ENCODE measurements at places on chromosomes 11 and 22.
A peak's percentile ranks its signal among the peaks of the same experiment; 100 is the strongest.

DNA sequence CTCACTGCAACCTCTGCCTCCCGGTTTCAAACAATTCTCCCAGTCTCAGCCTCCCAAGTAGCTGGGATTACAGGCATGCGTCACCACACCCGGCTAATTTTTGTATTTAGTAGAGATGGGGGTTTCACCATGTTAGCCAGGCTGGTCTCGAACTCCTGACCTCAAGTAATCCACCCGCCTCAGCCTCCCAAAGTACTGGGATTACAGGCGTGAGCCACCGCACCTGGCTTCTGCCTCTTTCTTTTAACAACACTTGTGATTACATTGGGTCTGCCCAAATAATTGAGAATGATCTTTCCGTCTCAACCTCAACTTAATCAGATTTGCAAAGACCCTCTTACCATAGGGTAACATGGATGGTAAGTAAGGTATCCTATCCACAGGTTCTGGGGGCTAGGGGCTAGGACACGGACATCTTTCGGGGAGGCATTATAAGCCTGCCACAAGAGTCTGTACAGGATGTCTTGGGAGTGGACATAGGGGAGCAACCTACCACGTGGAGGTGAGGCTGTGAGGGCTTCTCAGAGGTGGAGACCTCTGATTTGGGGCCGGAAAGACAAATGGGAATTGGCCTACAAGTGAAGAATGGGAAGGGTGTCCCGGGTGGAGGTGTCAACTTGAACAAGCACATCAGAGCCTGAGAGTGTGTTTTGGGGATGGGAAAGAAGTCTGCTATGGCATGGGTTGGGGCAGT lies 2.7 kb upstream of the CBX6 start:
- peak; percentile 59 for DNase-seq

- no peak for DNase-seq
Measured at GRCh38 chr11:94417386-94417987, 16.3 kb upstream of the GPR83 start.

GRCh38 chr11:61507962-61508861 lies at the start of gene LRRC10B:
Gene LRRC10B (plus strand): TSS chr11:61508749. CDS start chr11:61508999, 250 bp downstream.
- no peak for DNase-seq

DNA sequence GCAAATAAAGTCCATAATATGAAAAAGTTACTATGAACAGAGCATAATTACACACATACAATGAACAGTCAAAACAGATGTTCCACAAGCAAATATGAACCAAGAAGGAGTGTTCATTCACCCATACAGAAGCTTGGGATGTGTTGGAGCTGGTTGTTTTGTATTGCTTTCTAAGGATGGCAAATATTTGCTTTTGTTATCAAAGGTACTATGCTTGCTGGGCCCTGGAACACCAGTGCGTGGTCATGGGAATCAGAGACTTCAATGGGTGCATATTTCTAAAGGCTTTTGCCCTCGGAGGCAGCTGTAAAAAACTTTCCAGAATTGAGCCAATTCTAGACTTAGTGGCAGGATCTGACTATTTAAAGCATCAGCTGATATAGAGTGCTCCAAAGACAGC lies 85.1 kb downstream of the BARX2 start:
- no peak for DNase-seq

- DNase-seq, result no peak
Measured at GRCh38 chr11:38131535-38131934, 1533.5 kb upstream of the RAG2 start.

GRCh38 chr22:48873191-48873520 lies 954.5 kb downstream of the BRD1 start:
- no peak for DNase-seq

DNA sequence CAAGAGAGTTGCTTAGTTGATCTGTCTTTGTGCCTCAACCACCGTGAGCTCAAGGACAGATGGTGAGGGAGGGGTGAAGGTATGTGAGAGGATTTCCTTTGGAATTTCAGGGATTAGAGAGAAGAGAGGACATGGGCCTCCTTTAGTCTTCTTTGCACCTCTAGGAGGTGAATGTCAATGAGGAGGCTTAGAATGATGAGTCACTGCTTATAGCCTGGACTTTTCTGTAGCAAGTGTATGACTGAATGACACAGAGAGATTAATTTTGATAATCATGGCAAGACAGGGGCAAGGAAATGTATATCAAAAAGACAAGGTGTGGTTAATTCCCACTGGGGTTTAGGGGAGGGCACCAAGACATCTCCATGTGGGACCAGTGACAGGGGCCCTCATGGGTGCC lies 947.3 kb upstream of the TENM4 start:
- DNase-seq, result no peak

GRCh38 chr11:121473064-121473777 lies 20.5 kb upstream of the SORL1-AS1 start:
- no peak for DNase-seq

GRCh38 chr11:12235947-12236743 lies 125.8 kb downstream of the MICAL2 start:
- DNase-seq, result no peak

- peak; percentile 97 for DNase-seq
Measured at GRCh38 chr11:73982990-73983740, 522 bp upstream of the UCP2 start.

- no peak for DNase-seq
Measured at GRCh38 chr22:27492566-27493201, 308.9 kb downstream of the MN1 start.

DNA sequence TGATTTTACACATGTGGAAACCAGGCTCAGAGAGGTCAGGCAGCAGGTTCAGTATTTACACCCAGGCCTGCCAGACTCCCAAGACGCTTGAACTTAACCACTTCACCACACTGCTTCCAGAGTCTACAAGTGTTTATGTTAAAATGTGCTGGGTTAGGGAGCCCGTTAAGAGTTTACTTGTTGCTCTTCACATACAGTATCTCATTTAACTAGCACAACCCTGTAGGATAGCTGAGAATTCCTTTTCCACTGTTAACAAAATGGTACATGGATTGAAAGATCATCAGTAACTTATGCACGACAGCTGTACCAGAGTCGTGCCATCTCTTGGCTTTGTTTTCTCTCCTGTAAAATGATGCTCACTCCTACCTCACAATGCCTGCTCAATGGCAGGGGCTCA lies 2.9 kb downstream of the SMCO4 start:
- no peak for DNase-seq

GRCh38 chr22:20206709-20207215 lies 55.9 kb upstream of the CCDC188 start:
- DNase-seq, result no peak

GRCh38 chr11:130215531-130216220 lies 56.1 kb downstream of the ST14 start:
- DNase-seq, result no peak

- DNase-seq, result no peak
Measured at GRCh38 chr11:124313849-124314248, at the start of gene OR8D1. Gene OR8D1 (minus strand): TSS chr11:124313949. CDS start chr11:124310766, 3,183 bp downstream.

DNA sequence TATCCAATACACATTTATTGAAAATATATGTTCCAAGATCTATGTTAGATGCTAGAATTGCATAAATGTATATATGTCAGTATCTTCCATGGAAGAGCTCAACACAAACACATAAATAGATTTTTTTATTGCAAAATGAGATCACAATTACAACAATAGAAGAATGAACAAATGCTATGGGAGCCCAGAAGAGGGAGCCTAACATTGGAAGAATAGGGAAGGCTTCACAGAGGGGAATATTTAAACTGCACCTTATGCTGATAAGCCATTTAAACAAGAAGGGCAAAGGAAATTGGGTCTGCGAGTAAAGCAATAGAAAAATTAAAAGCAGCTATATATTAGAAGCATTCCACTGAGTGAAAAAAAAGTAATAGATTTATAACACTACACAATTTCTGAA lies 96.1 kb upstream of the LRRC55 start:
- DNase-seq, result no peak

DNA sequence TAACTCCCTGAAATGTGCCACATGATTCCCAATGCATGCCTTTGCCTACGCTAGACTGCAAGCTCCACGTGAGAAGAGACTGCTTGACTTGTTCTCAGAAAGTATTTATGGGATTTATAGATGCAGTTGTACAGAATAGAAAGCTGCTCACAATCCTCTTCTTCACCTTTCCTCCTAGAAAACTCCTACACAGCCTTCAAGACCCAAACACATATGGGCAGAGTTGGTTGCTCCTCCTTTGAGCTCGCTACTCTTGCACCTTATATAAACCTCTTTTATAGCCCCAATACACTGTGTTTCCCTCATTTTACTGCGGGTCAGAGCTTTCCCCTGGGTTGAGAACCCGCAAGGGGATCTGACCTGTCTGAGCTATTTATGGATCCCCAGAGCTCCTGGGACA lies 16.4 kb downstream of the C1QTNF6 start:
- DNase-seq, result no peak

DNA sequence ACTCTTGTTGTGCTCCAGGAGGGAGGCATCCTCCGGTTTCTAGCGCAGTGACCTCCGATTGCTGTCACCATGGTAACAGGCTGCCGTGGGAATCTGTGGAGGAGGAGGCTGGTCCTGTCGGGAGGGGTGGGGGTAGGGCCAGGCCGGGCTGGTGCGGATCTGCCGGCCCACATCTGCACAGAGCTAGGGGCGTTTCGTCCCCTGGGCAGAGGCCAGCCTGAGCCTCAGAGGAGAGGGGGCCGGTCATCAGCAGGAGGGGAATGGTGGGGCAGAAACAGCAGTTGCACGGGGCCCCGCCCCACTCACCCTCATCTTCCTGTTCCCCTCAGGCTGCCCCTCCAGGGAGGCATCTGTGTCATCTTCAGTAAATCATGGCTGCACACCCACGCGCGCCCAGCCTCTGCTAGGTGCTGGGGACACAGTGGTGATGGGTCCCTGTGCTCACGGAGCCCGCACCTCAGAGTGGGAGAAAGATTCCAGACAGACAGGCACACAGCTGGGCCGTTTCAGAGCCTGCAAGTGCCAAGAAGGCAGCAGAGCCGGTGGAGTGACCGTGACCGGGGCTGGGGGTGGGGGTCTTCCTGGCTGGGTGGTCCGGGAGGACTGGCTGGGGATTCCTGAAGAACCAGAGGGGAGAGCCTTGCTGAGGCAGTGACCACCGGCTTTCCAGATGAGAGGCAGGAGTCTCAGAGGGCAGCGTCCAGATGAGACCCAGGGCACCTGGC lies 120.5 kb downstream of the CACNA1I start:
- no peak for DNase-seq

DNA sequence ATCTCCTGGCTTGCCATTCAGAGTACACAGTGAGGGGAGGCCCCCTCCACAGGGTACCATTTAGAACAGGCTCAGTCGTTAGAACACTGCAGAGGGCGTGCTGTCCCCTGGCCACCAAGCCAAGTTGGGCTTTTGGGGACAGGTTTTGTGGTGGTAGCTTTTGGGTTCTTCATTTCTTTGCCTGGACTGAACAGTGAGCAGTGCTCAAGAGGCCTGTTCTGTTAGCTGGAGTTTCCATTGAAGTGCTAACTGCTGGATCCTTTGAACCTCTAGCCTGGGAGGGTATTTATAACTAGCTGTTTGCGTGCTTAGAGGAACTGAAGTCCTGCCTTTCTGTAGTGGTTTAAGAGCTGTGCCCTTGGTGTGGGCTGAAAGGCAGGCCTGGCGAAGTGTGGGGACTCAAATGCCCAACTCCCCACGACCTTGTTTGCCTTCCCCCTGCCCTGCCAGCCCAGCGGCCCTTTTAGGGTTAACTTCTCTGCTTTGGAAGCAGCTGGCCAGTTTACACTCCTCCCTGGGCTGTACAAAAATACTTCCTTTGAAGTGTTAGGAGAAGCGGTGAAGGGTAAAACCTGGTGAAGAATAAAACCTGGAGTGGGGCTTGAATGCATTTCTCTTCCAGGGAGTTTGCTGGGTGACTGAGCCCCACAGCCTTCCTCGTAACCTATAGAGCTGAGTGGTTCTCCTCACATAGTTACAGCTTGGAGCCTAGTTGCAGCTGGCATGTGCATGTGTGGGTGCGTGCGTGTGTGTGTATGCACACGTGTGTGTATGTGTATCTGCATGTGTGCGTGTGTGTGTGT lies 34.6 kb downstream of the ZNRF3 start:
- peak; percentile 67 for DNase-seq

- no peak for DNase-seq
Measured at GRCh38 chr11:126450198-126450597, 94.7 kb downstream of the ST3GAL4 start.

GRCh38 chr11:6755303-6755952 lies 16.3 kb downstream of the OR2AG2 start:
- no peak for DNase-seq

DNA sequence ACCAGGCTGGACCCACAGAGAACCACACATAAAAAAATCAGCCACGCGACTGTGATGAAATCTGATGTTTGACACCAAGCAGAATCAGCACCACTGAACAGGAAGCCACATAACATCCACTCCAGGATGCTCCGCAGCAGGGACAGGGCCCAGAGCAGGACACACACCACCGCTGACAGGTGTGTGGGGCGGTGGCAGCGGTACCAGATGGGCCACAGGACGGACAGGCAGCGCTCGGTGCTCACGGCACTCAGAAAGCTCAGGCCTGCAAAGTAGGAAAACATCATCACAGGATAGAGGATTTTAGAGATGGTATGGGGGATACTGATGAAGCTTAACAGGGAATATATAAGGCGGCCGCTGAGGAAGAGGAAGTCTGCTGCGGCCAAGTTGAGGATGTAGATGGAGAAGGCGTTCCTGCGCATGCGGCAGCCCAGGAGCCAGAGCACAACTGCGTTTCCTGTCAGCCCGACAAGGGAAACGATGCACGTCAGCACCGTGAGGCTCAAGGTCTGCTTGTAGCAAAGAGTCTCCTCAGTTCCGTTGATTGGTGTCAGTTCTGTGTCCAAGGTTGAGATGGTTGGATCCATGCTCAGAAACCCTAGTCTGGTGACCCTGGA lies 4.9 kb downstream of the MRGPRX1 start:
- DNase-seq, result no peak

DNA sequence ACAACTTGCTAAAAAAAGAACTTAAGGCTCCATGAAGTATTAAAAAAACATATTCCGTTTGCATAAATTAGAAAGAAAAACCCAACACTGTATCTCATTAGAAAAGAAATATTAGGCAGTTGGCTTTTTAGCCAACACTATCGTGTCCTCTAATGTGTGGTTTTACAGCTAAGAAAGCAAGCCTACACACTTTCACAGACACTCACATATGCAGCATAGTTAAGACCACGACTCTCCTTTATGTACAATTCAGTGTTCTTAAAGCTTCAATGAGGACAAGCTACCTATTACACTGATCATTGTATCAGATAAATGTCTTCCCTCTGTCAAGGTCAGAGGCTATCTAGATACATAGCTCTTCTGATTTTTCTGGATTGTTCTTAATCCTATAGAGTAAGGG lies 80.1 kb downstream of the PICALM start:
- DNase-seq, result no peak

GRCh38 chr11:9943386-9944110 lies 279.7 kb downstream of the SWAP70 start:
- no peak for DNase-seq

DNA sequence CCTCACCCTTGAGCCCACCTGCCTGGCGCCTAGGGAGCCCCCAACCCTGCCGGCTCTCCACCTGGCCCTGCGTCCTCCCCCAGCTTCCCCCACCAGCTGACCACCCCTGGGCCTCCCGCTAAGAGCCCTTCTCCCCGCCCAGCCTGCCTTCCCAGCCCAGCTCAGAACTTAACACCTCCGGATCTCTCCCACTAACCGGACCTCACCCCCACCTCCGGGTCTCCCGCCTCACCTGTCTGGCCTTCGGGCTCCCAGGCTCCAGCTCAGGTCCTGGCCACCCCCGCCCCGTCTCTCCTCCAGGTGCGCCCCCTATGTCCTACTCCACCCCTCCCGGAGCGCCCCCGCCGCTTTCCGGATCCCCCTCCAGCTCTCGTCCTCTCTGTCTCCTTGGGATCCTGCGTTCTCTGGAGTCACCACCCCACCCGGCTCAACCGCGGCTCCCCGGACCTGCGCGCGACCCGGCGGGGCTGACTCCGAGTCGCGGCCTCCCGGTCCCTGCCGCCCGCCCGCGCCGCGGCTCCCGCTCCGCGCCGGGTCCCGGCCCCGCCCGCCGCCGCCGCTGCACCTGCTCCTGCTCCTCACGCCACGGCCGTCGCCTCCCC lies at the start of gene KCNJ11:
TSS of gene KCNJ11 (minus strand) at position 51 of the 602 bp plus-strand sequence. CDS start 568 bp downstream, outside the sequence.
- no peak for DNase-seq

Data from sigmoid colon (tissue), 7 donors.